T-helper 2 cell treated with Interferon-gamma antibody and Interleukin-4, amounts not matched to agents 5 μg/mL and 100 μg/mL, for 36 hours (primary cell): ENCODE measurements at places on chromosomes 7 and 10.

- DNase-seq = no peak
- no peaks in the 10 kb centered on the region for H3K36me3 ChIP-seq
- H3K4me3 ChIP-seq = no peak overlapping the region
- H3K27me3 ChIP-seq = no peaks in the 10 kb centered on the region
- H3K27ac ChIP-seq = no peak overlapping the region
These were observed 289.2 kb downstream of the TCERG1L start for GRCh38 chr10:131022369-131022768.

DNA sequence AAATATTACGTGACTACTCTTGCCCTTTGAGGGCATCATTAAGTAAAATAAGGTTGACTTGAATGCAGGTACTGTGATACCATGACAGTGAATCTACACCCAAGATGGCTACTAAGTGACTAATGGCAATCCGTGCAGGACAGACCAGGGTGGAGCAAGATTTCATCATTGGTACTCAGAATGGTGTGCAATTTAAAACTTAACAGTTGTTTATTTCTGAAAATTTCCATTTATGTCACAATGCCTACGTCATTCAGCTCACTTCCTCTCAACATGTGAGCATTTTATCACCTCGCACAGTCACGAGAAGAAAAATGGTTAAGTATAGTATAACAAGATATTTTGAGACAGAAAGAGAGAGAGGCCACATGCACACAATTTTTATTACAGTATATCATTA lies 50.3 kb upstream of the MET start:
- no peaks in the 10 kb centered on the region for H3K36me3 ChIP-seq
- H3K4me1 ChIP-seq = no peaks in the 10 kb centered on the region
- no peak for DNase-seq
- H3K4me3 ChIP-seq = no peak overlapping the region
- no peak overlapping the region for H3K27ac ChIP-seq

DNA sequence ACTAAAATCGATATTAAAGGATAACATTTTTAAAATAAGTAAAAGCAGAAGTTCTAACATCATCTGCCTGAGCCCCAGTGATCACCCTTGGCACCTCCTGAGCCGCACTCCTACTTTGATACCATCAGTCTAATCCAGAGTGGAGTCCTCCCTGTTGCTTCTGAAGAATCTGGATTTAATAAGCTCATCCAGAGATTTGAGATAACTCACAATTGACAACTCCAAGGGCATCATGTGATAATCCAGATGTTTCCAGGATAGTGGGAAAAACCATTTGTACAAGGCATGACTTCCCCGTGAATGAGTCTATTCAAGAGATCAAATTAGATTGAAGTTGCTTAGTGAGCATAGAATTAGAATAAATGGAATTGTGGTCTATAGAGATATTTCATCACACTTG lies 475.8 kb upstream of the C7orf33 start:
- H3K27ac ChIP-seq = no peak overlapping the region
- H3K27me3 ChIP-seq = no peaks in the 10 kb centered on the region
- H3K4me3 ChIP-seq = no peak overlapping the region
- DNase-seq = no peak

- no peak for DNase-seq
- no peaks in the 10 kb centered on the region for H3K27me3 ChIP-seq
- H3K4me3 ChIP-seq = no peak overlapping the region
- H3K4me1 ChIP-seq = no peaks in the 10 kb centered on the region
- no peaks in the 10 kb centered on the region for H3K36me3 ChIP-seq
- no peak overlapping the region for H3K27ac ChIP-seq
These were observed 678.2 kb downstream of the GRM8 start for GRCh38 chr7:126574276-126575250.

GRCh38 chr10:111974325-111974724 lies 209.2 kb downstream of the GPAM start:
- no peaks in the 10 kb centered on the region for H3K27me3 ChIP-seq
- DNase-seq = no peak
- no peaks in the 10 kb centered on the region for H3K36me3 ChIP-seq
- H3K4me1 ChIP-seq = no peaks in the 10 kb centered on the region
- H3K27ac ChIP-seq = no peak overlapping the region

DNA sequence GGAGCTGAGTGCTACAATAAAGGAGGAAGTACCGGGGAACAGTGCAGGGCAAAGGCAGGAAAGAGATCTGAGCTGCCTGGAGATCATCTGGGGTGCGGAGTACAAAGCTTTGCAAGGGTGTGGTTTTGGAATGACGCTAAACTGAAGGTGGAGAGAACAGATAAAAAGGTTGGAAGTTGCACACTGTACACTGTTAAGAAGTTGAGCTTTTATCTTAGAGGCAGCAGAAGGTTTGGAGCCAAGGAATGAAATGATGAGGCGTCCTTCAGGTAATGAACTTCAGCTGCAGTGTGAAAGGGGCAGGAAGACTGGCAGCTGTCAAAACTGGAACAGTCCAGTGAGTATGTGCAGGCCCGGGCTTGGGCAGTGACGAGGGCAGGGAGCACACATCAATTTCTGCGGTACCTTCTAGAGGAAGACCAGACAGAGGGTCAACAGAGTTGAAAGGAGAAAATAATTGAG lies 7.2 kb upstream of the ANKRD61 start:
- no peaks in the 10 kb centered on the region for H3K27me3 ChIP-seq
- peaks cover 76% of the 10 kb centered on the region for H3K36me3 ChIP-seq
- DNase-seq = no peak
- H3K4me3 ChIP-seq = no peak overlapping the region
- peaks cover 14% of the 10 kb centered on the region for H3K4me1 ChIP-seq
- no peak overlapping the region for H3K27ac ChIP-seq

DNA sequence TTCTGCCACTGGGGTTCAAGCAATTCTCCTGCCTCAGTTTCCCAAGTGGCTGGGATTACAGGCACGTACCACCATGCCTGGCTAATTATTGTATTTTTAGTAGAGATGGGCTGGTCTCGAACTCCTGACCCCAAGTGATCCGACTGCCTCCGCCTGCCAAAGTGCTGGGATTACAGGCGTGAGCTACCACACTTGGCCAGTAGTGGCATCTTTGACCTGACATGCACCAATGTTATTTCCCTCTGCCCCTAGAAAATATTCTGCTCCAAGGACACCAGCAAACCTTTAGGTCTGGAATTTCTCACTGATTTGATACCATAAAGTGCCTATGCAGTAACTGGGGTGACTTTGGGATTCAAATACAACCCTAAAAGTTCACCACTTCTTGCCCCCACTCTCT lies 179.4 kb downstream of the ARID5B start:
- H3K27me3 ChIP-seq = no peaks in the 10 kb centered on the region
- peak overlapping the region; percentile 0 for H3K4me3 ChIP-seq
- peak overlapping the region; percentile 93 for H3K27ac ChIP-seq
- H3K36me3 ChIP-seq = peaks cover 62% of the 10 kb centered on the region
- peaks cover 61% of the 10 kb centered on the region for H3K4me1 ChIP-seq

- H3K27ac ChIP-seq = no peak overlapping the region
- no peak for DNase-seq
- H3K36me3 ChIP-seq = no peaks in the 10 kb centered on the region
- H3K27me3 ChIP-seq = peaks cover 2% of the 10 kb centered on the region
- no peaks in the 10 kb centered on the region for H3K4me1 ChIP-seq
- H3K4me3 ChIP-seq = no peak overlapping the region
These were observed 66.5 kb upstream of the SHTN1 start for GRCh38 chr10:117071286-117072050.

DNA sequence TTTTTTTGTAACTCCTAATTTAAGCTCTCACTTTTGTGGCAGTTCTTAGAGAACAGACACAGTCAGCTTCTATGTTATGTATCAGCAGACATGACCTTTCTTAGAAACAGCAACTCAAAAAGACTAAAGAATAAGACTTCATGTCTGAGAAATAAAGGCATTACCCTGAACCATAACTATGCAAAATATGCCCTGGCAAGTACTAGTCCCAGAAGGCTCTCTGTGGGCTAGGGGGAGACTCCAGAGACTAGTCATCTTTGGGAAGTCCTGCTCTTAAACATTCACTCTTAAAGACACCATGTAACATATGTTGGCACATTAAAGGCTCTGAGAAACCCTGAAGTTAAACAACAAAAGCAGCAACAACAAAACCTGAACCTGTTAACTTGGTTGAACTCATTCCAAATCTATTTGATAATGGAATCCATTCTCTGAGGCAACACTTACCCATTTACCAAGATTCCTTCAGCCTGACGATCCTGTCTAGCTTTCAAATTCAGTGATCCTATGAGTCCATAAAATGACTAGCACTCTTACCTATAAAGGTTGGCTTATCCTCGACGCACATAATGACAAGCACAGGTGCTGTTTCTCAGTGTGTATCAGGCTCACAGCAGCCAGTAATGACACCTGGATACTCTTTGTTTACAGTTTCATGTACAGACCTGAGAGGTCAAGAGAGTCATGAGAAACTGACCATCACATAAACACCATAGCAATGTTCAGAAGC lies 62.3 kb downstream of the OSBPL3 start:
- H3K4me1 ChIP-seq = peaks cover 90% of the 10 kb centered on the region
- H3K27ac ChIP-seq = no peak overlapping the region
- peaks cover 53% of the 10 kb centered on the region for H3K36me3 ChIP-seq
- H3K4me3 ChIP-seq = peak overlapping the region; percentile 11

DNA sequence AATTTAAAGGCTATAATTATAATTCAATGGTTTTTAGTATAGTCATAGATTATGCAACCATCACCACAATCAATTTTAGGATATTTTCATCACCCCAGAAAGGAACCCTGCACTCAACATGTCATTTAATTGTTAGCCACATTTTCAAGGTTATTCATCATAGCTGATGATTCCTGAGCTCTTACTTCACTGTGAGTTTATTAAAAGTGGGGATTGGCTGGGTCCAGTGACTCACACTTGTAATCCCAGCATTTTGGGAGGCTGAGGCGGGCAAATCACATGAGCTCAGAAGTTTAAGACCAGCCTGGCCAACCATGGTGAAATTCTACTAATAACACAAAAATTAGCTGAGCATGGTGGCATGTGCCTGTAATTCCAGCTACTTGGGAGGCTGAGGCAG lies 787 bp downstream of the CCL26 start:
- H3K4me3 ChIP-seq = no peak overlapping the region
- no peaks in the 10 kb centered on the region for H3K36me3 ChIP-seq
- no peak for DNase-seq
- no peak overlapping the region for H3K27ac ChIP-seq

DNA sequence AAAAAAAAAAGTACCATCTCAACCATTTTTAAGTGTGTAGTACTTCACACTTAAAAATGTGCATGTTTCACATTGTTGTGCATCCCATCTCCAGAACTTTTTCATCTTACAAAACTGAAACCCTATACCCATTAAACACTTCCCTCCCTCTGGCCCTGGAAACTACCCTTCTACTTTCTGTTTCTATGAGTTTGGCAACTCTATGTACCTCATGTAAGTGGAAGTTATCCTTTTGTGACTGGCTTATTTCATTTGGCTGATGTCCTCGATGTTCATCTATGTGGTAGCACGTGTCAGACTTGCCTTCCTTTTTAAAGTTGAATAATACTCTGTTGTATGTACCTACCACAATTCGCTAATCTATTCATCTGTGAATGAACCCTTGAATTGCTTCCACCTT lies 12.2 kb downstream of the KCNMA1 start:
- H3K27me3 ChIP-seq = peaks cover 2% of the 10 kb centered on the region
- H3K27ac ChIP-seq = no peak overlapping the region
- peaks cover 4% of the 10 kb centered on the region for H3K4me1 ChIP-seq
- no peaks in the 10 kb centered on the region for H3K36me3 ChIP-seq

DNA sequence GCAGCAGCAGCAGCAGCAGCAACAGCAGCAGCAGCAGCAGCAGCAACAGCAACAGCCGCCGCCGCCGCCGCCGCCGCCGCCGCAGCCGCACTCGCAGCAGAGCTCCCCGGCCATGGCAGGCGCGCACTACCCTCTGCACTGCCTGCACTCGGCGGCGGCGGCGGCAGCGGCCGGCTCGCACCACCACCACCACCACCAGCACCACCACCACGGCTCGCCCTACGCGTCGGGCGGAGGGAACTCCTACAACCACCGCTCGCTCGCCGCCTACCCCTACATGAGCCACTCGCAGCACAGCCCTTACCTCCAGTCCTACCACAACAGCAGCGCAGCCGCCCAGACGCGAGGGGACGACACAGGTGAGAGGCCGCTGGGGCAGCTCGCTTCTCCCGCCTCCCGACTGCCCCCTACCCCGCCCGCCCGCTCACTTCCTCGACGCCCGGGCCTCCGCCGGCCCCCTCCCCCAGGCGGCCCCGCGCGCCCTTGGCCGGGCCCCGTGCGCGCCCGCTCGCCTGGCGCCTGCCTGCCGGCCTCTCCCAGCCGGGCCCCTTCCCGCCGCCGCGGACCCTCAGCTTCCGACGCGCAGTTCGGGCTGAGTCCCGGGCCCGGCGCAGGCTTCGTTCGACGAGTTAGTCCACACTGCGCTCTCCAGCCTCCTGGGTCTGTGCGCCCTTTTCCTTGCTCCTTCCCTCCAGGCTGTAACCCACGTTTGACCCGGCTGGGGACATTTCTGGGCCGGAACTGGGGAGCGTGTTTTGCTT lies 882 bp downstream of the DLX6 start:
- H3K4me1 ChIP-seq = peaks cover 4% of the 10 kb centered on the region
- peaks cover 87% of the 10 kb centered on the region for H3K27me3 ChIP-seq

DNA sequence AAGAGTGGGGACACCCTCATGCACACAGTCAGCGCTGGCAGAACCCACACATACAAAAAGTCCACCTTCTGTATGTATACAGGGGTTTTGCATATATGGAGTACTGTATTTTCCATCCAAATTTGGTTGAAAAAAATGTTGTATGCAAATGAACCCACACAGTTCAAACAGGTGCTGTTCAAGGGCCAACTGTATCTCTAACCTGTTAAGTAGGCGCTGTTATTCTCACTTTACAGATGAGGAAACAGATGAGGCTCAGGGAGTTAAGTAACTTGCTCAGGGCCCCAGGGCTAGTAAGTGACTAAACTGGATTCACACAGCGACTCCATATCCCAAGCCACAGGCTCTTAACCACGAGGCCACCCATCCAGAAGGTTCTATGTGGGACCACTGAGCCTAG lies 69.9 kb downstream of the C10orf105 start:
- no peak overlapping the region for H3K27ac ChIP-seq
- no peaks in the 10 kb centered on the region for H3K27me3 ChIP-seq
- no peak overlapping the region for H3K4me3 ChIP-seq
- H3K36me3 ChIP-seq = no peaks in the 10 kb centered on the region
- no peak for DNase-seq
- peaks cover 2% of the 10 kb centered on the region for H3K4me1 ChIP-seq

DNA sequence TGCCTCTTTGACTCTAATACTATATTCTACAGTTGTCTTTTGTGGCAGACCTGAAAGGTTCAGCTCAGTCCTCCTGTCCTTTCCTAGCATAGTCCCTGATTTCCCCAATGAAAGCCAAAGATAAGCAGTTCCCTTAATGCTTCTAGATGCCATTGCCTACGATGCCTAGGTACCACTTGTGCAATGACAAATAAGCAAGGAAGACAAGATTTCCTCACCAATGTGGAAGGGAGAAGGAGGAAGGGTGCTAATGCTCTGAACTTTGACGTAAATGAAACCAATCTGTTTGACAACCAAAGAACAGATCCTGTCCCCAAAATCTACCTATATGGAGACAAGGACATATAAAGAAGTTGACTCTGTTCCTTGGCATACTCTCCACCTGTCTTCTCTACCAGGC lies 393.3 kb downstream of the KCNMA1 start:
- H3K36me3 ChIP-seq = no peaks in the 10 kb centered on the region
- no peaks in the 10 kb centered on the region for H3K4me1 ChIP-seq
- H3K27me3 ChIP-seq = no peaks in the 10 kb centered on the region
- H3K4me3 ChIP-seq = no peak overlapping the region
